RWPE2 (cell line): ENCODE measurements at places on chromosomes 4 and X.

GRCh38 chr4:142840516-142841123, 5.5 kb downstream of the INPP4B start:
- H3K4me3 ChIP-seq: no peak overlapping the region
- no peaks in the 10 kb centered on the region for H3K27me3 ChIP-seq
- H3K36me3 ChIP-seq: no peaks in the 10 kb centered on the region
- no peak overlapping the region for H3K27ac ChIP-seq
- H3K4me1 ChIP-seq: no peaks in the 10 kb centered on the region

DNA sequence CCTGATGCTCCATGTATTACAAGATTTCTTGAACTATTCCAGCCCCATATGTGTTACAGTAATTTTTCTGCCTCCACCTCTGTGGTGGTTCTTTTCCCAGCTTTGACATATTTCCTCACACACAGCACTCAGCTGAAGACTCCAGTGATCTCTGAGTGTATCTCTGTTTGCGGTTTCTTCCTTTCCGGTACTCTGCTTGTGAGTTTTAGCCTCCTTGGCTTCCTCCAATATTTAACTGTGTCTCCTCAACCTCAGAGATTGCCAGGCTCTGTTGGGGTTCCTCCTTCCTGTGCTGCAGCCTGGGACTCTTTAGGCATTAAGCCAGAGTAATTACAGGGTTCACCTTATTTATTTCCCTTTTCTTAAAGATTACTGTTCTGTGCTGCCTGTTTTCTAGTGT, 73.2 kb downstream of the NFKB1 start:
- no peaks in the 10 kb centered on the region for H3K27me3 ChIP-seq
- no peak for DNase-seq
- H3K27ac ChIP-seq: no peak overlapping the region
- H3K36me3 ChIP-seq: peaks cover 39% of the 10 kb centered on the region
- no peak overlapping the region for H3K4me3 ChIP-seq
- H3K4me1 ChIP-seq: peaks cover 24% of the 10 kb centered on the region

DNA sequence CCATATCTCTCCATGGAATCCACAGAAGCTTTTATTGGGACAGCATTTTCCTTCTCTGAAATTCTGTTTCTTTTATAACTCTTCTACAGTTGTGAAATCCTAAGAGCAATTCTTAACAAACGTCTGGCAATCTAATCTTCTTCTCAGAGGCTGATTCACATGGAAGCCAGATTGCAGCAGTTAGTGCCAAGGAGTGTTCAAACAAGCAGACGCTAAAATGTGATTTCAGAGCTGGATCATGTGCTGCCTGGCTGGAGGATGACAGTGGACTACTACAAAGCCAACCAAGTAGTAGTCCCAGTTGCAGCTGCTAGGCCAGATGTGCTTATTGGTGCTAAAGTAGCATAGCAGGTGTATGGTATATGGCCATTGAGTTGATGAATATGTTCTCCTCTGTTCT, 27.7 kb upstream of the GLRB start:
- H3K27ac ChIP-seq: no peak overlapping the region
- H3K4me3 ChIP-seq: no peak overlapping the region
- H3K36me3 ChIP-seq: no peaks in the 10 kb centered on the region
- H3K4me1 ChIP-seq: peaks cover under 1% of the 10 kb centered on the region

GRCh38 chr4:4880492-4880891, 21.0 kb downstream of the MSX1 start:
- H3K4me1 ChIP-seq: no peaks in the 10 kb centered on the region
- no peaks in the 10 kb centered on the region for H3K36me3 ChIP-seq
- H3K27me3 ChIP-seq: peaks cover 23% of the 10 kb centered on the region

- H3K36me3 ChIP-seq: no peaks in the 10 kb centered on the region
- H3K4me3 ChIP-seq: peak overlapping the region; percentile 57
- peaks cover 17% of the 10 kb centered on the region for H3K27me3 ChIP-seq
- H3K4me1 ChIP-seq: no peaks in the 10 kb centered on the region
These were observed 886 bp downstream of the DCLK2 start for GRCh38 chr4:150079081-150079581.

DNA sequence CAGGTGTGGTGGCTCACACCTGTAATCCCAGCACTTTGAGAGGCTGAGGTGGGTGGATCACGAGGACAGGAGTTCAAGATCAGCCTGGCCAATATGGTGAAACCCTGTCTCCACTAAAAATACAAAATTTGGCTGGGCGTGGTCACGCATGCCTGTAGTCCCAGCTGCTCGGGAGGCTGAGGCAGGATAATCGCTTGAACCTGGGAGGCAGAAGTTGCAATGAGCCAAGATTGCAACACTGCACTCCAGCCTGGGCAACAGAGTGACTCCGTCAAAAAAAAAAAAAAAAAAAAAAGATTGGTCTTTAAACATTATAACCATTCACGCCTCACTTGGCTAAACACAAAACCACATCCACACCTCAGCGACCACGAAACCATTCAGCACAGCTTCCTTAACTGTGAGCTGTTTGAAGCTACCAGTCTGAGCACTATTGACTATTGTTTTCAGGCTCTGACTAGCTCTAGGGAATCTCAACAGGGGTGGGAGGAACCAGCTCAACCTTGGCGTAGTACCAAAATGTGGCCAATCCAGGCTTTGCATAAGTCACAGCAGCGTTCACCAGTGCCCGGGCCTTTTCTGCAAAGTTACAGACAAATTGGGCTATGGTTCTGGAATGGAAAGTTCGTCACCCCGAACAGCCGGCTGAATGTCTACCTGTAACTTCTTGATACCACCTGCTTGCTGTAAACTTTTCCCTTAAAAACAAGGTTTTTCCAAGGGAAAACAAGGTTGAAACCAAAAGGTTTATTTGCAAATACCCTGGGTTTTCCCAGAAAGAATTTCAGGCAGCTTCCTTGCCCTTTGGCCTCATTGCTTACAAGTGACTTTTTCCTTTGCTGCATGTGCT, 73.6 kb upstream of the DHX15 start:
- H3K4me3 ChIP-seq: no peak overlapping the region
- peak; percentile 73 for DNase-seq
- H3K27me3 ChIP-seq: peaks cover 18% of the 10 kb centered on the region
- H3K27ac ChIP-seq: no peak overlapping the region
- no peaks in the 10 kb centered on the region for H3K36me3 ChIP-seq

- peak; percentile 58 for DNase-seq
- H3K4me1 ChIP-seq: peaks cover 9% of the 10 kb centered on the region
- H3K27me3 ChIP-seq: no peaks in the 10 kb centered on the region
- H3K4me3 ChIP-seq: no peak overlapping the region
- no peaks in the 10 kb centered on the region for H3K36me3 ChIP-seq
These were observed 48.8 kb downstream of the MAP7D2 start for GRCh38 chrX:20067709-20068561.
